ENCODE measurements at places on chromosomes 1 and 21.
A peak's percentile ranks its signal among the peaks of the same experiment; 100 is the strongest.

GRCh38 chr1:244248426-244248825 is 197.3 kb downstream of the ZBTB18 start:
- no peak for DNase-seq

GRCh38 chr1:94708299-94708685 is 111.9 kb upstream of the SLC44A3 start:
- DNase-seq = no peak

GRCh38 chr1:186299570-186299969 is 75.5 kb downstream of the TPR start:
- no peak for DNase-seq

- DNase-seq = no peak
Measured at GRCh38 chr1:63867429-63868176, 93.8 kb downstream of the ROR1 start.

DNA sequence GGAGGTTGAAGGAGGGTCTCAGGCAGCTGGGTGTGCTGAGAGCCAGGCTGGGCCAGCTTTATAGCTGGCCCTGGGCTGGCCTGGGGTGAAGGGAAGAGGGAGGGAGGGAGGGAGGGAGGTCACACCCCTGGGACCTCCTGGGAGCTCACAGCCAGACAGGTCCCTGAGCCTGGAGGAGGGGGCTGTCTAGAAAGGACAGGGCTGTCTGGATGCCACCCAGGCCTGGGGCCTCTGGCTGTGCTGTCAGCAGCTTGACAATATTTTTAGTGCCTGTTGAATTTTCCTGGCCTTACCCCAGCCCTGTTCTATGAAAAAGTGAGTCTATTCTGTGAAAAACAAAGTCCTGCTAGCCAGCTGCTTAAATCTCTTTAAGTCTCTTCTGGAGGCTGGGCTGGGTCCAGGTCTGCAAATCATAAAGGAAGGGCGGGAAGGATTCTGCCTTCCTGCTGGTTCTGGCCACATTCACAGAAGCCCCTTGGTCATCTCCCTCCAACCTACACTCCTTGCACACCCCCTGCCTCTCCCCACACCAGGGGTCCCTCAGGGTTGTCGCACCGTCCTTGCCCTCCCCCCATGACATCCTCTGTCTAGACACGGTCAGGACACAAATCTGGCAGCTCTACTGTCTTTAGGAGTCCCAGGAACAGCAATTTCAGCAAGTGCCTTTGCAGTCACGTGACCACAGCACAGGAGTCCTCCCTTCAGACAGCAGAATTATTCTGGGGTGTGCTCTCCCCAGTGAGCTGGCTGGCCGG is at the start of gene LEFTY2:
LEFTY2 (minus strand) TSS at position 34 of the 755 bp plus-strand sequence. CDS start 80 bp downstream, outside the sequence.
- DNase-seq = no peak

- no peak for DNase-seq
Measured at GRCh38 chr1:220908757-220909156, 29.5 kb downstream of the HLX start.

GRCh38 chr1:4002741-4003140 is 102.7 kb upstream of the C1orf174 start:
- DNase-seq = no peak

DNA sequence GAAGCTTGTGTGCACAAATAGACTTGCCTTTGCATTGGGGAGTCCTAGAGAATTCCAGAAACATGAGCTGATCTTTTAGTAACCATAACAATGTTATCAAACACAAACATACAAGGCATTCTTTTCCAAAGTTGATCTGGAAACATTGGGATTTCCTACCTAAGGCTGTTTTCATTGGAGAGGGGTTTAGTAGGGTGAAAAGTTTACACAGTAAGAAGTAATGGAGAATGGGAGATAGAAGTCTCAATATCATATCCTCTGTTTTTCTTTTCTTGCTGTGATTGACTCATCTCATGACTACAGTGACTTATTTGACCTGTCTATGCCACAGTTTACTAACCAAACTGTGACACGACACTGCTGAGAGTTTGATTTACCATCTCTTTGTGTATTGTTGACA is 65.6 kb upstream of the PLA2G4A start:
- no peak for DNase-seq

DNA sequence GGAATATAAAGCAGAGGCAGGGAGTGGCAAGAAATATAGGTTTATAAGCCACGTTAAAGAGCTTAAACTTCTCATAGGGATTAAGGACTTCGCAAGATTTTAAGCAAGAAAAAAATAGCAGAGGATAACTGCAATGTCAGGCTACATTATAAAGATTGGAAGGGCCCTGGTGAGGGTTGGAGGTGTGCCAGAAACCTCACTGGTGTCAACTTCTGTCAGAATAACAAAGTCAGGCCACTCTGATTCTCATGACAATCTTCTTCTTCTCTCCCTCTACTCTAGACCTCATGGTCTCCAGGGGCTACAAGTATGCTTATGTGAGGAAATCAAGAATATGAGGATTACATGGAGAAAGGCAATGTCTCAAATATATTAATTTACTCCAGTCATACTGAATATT is 32.6 kb upstream of the FMO2 start:
- no peak for DNase-seq

DNA sequence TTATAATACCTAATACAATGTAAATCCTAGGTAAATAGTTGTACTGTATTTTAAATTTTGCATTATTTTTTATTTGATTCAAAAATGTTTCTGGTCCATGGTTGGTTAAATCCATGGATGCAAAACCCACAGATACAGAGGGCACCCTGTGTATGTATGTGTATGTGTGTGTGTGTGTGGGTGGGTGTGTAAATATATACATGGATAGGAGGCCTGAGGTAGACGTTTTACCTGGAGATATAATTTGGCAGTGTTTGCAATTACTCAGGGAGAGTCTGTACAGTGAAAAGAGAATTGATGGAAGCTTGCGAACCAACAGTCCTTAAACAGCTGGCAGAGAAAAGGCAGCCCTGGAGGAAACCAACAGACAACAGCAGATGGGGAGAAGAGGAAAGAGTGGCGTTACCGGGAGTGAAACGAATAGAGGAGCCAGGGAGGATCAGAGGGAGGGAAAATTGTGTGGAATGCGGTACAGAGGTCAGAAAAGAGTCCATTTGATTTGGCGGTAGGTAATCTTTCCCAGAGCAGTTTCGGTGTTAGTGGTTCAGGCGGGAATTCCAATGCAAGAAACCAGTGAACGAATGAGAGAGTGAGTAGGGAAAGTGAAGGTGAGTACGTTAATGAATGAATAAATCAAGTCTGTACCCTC is 47.9 kb upstream of the NBL1 start:
- DNase-seq = no peak

- no peak for DNase-seq
Measured at GRCh38 chr1:207923561-207923960, 12.6 kb upstream of the CD34 start.

DNA sequence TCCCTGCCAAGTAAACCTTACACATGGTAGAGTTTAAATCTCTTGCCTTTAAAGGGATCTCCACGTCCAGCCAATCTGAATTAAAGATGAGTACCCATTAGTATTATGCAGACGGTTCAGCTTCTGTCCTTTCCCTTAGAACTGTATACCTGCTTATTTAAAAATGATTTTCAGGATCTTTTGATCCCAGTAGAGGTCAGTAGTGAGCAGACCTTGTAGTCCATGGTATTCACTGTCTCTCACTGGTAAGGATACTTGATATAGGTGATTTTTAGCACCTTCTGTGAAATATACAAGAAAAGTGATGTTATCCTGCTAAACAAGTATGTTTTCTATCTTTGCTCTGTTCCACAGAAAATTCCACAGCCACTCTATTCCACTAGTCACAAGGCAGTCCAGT is 1211.6 kb upstream of the ADGRL4 start:
- no peak for DNase-seq

- DNase-seq = no peak
Measured at GRCh38 chr1:66397192-66397591, 136.8 kb upstream of the SGIP1 start.

DNA sequence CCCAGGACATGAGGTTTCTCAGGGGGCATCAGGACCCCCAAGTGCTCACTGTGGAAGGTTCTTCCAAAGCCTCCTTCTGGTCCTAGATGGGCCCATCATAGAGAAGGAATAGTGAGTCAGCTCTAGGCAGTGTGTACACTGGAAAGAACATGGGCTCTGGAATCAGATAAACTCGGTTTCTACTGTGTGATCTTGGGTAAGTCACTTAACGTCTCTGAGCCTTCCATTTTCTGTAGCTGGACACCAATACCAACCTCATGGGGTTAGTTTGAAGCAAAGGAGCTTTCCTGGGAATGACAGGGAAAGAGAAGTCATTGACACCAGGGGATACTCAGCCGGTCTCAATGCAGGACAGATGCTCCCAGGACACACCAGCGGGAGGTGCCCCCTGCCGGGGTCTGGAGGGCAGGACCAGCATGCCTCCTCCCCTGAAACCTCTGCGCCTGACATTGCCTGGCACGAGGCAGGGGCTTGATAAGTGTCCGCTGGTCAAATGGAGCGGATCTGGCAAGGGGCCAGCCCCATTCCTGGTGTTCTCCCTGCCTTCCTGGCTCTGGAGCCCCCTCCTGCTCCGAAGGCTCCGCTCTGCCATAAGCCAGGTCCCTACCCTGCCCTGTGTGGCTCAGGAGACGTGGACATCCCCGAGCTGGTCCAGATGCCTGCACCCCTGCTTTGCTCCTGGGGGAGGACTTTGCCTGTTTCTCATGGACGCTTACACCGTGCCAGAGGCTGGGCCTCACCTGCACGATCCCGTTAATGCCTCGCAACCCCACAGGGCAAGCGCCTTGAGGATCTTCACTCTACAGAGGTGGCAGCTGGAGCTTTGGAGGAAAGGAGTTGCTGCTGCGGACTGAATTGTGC is 52.8 kb downstream of the EDN2 start:
- DNase-seq = no peak

DNA sequence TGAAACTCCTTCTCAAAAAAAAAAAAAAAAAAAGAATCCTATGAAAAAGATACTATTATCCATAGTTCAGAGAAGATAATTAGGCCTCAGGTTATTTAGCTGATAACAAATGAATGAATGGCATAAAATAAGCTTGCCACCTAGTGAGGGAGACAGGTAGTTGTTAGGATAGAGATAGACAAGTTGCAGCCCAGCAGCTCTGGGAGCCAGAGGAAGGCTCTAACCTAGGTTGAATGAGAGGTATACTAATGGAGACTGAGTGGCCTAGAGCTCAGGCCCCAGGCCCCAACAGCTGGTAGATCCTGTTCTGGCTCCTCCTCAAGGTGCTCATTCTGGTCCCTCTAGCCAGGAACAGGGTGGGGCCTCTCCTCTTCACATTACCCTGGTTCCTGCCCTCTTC is 20.6 kb upstream of the RSPO1 start:
- no peak for DNase-seq

DNA sequence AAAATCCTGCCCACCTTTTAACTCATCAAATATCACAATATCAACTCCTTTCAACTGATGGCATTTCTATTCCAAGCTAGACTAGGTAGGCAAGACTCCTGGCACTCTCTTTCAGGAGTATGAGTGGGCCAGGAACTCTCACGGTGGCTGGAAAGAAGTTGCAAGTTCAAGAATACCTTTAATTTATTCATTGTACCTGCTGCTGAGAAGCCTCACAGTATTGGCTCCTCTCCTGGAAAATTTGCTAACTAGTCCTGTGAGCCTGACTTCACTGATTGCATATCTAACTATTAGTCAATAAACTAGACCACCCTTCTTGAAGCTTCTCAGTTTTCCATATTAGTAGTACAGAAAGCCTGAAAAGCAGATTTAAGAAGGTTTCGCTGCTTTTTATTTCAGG is 120.2 kb downstream of the DUSP10 start:
- DNase-seq = no peak

DNA sequence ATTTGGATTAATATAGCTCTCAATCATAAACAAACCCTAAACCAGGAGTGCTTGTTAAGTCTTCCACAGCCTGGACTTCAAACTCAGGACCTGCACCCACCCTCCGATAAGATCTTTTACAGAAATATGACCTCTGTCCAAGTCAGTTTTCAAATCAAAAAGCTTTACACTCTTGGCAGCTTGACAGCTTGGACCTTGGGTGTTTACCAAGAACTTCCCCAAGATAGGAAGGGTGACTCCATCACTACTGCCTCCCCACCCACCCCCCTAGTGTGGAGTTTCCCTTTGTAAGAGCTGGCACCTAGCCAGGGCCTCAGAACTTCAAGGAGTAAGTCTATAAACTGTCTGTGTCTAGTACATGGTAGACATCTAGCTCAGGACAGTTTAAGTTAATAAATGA is 9.6 kb downstream of the BCAR3 start:
- DNase-seq = no peak

GRCh38 chr1:219179293-219179692 is 5.6 kb downstream of the LYPLAL1 start:
- no peak for DNase-seq

- no peak for DNase-seq
Measured at GRCh38 chr1:42586016-42586415, 72.2 kb upstream of the PPIH start.

DNA sequence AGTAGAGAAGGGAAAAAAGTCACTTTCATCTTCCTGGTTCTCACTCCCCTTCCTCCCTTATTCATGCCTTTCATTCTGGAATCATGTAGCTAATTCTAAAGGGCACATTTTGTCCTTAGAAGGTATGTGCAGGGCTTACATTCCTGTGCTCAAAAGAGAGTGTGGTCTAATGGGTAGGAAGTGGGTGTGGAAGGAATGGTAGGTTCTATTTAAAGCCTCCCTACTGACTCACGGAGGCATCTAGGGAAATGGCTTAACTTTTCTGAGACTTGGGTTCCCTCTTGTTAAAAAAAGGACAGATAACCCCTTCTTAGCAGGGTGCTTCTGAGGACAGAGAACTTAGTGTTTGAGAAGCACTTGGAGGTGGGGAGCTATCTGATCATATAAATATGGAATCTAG is 249.3 kb upstream of the DUSP10 start:
- DNase-seq = no peak

- DNase-seq = no peak
Measured at GRCh38 chr1:153357853-153358690, at the start of gene S100A9. TSS of gene S100A9 (plus strand) at chr1:153357854. CDS start at chr1:153358284, 430 bp downstream.

DNA sequence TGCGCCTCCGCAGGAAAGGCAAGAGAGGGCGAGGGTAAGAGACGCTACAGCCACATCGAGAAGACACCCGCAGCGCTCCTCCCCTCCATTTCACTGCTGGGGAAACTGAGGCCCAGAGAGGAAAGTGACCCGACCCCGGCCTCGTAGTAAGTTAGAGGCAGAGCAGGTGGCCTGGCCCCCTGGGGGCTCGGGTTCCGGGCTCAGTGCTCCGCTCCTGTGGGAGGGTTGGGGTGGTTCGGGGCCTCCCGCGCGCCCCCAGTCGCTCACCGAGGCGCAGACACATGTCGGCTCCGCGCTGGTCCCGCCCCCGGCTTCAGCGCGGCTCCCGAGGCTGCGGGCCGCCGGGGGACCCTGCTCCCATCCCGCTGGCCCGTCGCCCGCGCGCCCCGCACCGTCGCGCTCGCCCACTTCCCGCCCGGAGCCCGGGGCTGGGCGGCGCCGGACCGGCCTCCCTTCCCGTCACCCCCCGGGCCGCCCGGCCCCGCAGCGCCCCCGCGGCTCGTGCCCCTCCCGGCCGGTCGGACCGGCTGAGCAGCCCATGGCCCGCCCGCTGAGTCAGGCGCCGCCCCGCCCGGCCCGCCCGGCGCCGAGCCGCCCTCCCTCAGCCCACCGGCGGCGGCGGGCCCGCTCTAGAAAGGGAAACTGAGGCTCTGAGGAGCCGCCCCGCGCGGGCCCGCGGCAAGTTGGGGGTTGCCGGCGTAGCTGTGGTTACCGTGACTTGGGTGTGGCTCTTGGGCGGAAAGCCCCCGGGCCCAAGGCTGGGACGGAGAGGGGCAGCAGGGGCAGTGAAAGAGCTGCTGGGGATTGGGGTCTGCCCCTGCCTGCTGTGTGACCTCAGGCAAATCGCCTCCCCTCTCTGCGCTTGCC is at the start of gene TMEM54:
TMEM54 (minus strand) TSS at position 434 of the 867 bp plus-strand sequence; CDS start at position 283, 151 bp downstream.
- DNase-seq = peak; percentile 18

GRCh38 chr1:241356519-241357365 is at the start of gene RGS7:
TSS of gene RGS7 (minus strand) at chr1:241357205.
- no peak for DNase-seq
